Dermis blood vessel endothelial cell (primary cell): ENCODE measurements at places on chromosomes 11 and 22. TPM values are rescaled to one million over a fixed set of nuclear protein-coding genes. Genes with fewer than 3 reads are reported as not detected.

Gene PANX3
- total RNA-seq = not detected in 2 replicates

Gene TPCN2
- total RNA-seq = 13.8 and 14.3 TPM in 2 replicates

- peak; percentile 4 for DNase-seq
Observed at GRCh38 chr22:35212009-35212408, 45.3 kb upstream of the HMGXB4 start.

DNA sequence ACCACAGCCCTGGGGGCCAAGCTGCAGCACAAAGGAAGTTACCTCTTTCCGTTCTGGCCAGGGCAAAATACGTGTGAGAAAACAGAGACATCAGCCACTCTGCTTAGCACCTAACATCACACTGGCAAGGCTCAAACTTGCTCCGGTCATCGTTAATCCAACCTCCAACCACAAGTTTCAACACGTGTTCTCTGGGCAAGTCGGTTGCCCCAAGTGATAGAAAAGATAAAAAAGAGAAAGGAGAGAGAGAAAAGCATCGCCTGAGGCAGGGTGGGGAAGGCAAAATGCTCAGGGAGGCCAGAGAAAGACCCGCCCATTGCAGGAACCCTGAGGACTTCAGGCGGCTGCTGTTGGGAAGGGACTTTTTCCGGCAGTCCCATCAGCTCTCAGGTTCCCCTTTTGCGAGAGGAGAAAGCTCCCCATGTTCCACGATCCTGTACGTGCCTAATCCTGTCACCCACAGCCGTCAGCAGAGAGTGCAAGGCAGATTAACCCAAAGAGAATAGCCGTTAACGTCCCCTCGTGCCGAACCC is 18.5 kb upstream of the B4GALNT4 start:
- no peak for DNase-seq

DNA sequence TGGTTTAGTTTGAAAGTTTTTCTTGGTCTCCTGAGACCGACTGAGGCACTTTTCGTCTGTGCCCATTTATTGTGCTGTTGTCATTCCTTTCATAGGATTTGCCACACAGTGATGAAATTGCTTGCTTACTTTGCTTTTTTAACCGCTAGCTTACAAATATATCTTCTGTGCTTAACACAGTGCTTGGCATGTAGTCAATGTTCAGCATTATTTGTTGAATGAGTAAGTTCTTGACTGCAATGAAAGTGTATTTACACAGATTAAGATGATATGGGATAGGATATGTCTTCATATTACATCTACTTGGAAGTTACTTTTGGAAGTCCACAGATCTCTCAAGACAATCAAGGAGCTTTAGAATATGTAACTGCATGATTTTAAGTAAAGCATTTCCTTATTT is 91.2 kb downstream of the GRIA4 start:
- no peak for DNase-seq

DNA sequence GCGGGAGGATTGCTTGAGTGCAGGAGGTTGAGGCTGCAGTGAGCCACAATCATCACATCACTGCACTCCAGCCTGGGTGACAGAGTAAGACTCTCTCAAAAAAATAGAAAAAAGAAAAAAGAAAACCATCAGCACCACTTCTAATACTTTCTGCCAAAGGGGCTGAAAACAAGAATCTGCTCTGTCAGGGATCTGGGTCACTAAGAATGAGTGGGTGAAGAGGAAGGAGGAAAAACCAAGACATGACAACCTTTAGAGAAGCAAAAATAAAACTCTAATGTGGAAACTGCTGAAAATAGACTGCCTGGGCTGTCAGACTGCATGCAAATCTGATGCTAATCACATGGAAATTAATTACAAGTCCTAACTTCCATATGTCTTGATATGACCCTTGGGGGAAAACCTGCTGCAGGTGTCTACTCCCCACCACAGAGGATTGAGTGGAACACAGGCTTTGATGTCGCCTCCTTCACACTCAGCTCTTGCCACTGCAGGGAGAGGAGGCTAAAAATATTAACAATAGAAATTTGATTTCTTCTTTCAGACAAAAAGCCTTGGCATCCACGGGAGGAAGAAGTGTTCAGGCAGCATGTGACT is 62.5 kb upstream of the CRTAM start:
- DNase-seq = no peak

- DNase-seq = no peak
Observed at GRCh38 chr11:128517451-128518230, 69.7 kb downstream of the ETS1 start.

DNA sequence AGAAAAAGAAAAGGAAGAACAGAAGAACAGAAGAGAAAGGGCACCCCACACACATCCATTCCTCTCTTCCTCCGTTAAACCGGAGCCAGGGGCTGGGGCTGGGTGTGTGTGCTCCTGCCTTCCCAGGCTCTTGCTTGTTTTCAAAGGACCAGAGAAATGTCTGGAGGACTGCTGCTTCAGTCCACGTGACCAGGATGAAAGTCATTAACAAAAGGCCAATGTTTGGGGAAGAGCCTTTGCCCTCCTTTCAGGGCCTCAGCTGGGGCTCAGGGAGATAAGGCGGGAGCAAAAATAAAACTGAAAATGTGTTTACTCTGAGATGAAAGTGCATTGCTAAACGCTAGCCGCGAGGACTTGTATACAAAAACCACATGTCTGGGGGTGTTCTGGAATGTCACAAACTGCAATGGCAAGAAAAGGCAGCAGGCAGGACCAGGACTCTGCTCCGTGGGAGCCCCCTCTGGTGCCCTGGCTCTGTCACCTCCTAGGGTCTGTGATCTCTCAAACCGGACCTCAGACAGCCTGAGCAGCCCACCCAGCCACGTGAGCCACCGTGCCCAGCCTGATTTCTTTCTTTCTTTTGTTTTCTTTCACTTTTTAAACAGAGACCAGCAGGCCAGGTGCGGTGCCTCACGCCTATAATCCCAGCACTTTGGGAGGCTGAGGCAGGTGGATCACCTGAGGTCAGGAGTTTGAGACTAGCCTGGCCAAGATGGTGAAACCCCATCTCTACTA is 31.6 kb upstream of the MYH9 start:
- DNase-seq = no peak

- DNase-seq = no peak
Observed at GRCh38 chr11:1402355-1403077, 12.8 kb downstream of the BRSK2 start.
